ENCODE measurements at places on chromosomes 2 and 18. TPM values are rescaled to one million over a fixed set of nuclear protein-coding genes. Genes with fewer than 3 reads are reported as not detected.

GRCh38 chr2:202064171-202064880 is 8.7 kb upstream of the KIAA2012 start:
- DNase-seq: no peak

DNA sequence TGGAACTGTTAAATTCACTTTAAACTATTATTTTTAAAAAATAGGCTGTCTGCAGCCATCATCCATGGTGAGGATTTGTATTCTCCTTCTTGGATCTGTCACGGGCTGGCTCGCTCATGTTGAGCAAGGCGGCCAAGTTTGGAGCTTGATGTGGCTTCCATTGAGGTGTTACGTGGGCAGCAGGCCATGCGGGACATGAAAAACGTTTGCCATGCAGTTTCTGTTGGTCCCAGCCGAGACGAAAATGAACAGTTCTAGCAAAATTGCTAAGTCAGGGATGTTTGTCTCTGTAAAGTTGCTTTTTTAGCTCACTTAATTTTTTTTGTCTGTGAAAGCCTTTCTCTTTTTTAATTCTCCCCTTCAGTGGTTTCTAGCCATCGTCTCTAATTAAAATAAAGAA is 70.2 kb upstream of the MGAT5 start:
- no peak for DNase-seq

OTOS gene
- not detected for polyA plus RNA-seq

DNA sequence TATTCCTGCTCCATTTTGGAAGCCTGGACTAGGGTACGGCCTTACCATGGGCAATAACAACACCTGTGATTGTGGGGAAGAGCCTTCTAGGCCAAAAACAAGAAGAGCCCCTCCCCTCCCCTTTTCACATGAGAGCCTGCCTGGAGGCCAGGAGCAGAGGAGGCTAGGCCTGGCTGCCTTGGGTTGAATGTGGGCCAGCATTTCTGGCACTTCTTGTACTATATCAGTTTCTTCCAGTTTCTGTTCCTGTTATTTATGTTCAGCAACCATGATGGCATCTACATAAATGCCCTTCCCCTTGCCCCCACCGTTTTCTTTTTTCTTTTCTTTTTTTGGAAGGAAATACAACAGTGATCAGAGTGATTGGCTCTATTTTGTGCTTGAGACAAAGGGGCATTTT is 58.4 kb downstream of the KCTD18 start:
- no peak for DNase-seq

LANCL1 gene
- 22.1 TPM for polyA plus RNA-seq

GRCh38 chr2:193776988-193777387 is 1582.3 kb upstream of the TMEFF2 start:
- DNase-seq: no peak

- DNase-seq: peak; percentile 44
Measured at GRCh38 chr2:47905386-47906156, 727 bp downstream of the FBXO11 start.

- DNase-seq: peak; percentile 17
Measured at GRCh38 chr2:229910832-229911412, 10.9 kb downstream of the TRIP12 start.

DNA sequence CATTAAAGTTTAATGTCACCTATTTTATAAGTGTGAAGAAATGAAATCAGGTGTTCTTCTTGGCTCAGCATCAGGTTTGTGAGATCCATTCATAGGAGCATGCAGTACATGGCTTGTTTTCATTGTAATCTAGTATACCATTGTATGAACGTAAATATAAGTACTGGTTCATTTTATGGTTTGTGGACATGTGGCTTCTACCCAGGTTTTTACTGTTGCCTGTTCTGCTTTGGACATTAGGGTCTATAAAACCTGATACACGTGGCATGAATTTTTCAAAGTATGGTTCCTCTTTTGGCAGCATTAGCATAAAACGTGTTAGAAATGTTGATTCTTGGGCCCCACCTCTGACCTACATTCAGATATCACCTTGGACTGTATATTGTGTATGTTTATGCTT is 175.5 kb downstream of the PRPF40A start:
- no peak for DNase-seq

- peak; percentile 25 for DNase-seq
Measured at GRCh38 chr2:232367591-232368233, 10.8 kb upstream of the ALPP start.

DNA sequence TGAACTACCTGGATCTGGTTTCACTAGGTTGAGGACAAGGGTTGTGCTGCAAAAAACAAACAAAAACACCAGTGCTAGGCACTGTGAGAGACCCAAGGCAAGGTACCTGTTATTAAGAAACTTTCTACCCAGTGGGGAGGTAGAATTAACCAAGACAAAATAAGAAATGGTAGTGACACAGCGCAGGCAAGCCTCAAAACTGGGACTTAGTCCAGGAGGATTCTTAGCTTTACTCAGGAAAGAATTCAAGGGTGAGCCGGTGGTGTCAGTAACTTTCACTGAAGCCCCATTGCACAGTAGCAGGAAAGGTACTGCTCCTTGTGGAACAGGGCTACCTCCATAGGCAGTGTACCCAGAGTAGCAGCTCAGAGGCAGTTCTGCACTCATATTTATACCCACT is 131.6 kb downstream of the SCG2 start:
- no peak for DNase-seq

ACSL3 gene
- polyA plus RNA-seq: 27.7 TPM

DNA sequence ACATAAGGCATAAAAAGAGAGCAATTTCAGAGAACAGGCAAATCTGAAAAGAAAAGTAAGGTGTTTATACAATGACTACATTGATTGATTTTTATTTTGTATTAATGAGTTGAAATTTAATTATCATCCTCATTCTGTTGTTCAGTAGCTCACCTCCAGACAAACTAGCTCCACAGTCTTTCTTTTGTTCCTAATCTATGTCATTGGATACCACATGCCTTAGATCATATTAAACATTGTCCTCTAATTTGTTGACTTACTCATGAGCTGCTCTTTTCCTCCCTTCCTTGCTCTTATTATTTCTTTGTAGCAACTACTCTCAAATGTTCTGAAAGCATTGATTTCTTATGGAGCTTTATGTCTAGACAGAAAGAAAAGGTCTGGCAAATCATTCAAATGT is 185.5 kb upstream of the ZSWIM2 start:
- no peak for DNase-seq

FIGN gene
- not detected for polyA plus RNA-seq

DNA sequence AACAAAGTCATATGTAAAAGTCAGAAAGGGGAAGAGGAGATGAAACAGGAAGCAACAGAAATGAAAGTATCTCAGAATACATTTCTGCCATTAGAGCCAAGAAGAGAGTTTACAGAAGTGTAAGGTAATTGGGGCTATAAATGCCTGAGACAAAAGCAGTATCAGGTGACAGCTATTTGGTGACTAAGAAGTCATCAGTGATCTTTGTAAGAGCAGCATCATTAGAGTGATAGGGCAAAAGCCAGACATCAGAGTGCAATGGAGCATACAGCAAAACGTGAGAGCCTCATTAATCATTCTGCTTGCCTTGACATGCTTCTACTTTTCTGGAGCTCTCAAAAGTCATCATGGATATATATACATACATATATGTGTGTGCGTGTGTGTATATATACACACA is 804.7 kb upstream of the PIK3C3 start:
- no peak for DNase-seq

ABCG5 gene
- not detected for polyA plus RNA-seq

- no peak for DNase-seq
Measured at GRCh38 chr18:76445275-76445674, 49.8 kb downstream of the ZNF516 start.

DNA sequence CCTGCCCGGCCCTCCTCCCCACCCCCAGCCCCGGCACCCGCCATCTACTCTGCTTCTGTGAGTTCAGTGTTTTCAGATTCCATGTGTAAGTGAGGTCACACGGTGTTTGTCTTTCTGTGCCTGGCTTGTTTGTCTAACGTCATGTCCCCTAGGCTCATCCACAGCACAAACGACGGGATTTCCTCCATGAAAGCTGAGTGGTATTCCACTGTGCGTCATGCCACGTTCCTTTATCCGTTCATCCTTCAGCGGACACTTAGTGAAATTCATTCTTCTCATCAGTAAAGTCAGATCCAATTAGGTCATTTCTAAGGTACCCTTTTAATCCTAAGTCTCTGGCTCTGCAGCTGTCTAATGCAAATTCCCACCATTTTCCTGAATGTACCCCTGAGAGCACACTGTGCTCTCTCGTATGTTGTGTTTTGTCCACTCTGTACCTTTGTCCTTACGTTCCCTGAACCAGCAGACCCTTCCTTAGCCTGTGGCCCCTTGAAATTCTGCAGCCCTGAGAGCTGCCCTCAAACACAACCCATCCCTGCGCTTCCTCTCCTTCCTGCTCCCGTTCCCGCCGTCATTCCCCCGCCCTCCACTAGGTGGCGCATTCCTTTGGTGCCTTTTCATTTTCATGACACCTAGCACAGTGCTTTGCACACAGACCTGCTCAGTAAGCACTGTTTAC is 44.1 kb downstream of the TRAPPC12 start:
- peak; percentile 60 for DNase-seq

GRCh38 chr2:149536649-149537048 is 50.9 kb downstream of the MMADHC start:
- DNase-seq: no peak

DNA sequence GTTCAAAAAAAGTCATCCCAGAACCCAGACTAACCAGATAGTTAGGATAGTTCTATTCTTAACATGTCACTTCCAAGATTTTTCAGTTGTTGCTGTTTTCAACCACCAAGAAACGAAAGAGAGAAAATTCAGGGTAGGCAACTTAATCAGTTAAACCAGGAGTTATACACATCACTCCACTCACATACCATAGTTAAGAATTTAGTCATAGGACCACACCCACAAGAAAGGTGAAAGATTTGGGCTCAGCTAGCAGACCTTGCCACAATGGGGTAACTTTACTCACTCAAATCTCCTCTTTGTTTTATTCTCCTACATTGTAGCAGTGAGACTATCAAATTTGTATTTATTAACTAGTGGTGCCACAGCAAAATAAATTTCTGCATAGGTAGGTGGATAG is 473.6 kb downstream of the NUP35 start:
- no peak for DNase-seq

ANKMY1 gene
- 15.8 TPM for polyA plus RNA-seq

SIX3 gene
- polyA plus RNA-seq: not detected

GRCh38 chr2:5173876-5174535 is 518.2 kb upstream of the SOX11 start:
- DNase-seq: no peak

GRCh38 chr2:12448846-12449505 is 267.8 kb upstream of the TRIB2 start:
- no peak for DNase-seq

DNA sequence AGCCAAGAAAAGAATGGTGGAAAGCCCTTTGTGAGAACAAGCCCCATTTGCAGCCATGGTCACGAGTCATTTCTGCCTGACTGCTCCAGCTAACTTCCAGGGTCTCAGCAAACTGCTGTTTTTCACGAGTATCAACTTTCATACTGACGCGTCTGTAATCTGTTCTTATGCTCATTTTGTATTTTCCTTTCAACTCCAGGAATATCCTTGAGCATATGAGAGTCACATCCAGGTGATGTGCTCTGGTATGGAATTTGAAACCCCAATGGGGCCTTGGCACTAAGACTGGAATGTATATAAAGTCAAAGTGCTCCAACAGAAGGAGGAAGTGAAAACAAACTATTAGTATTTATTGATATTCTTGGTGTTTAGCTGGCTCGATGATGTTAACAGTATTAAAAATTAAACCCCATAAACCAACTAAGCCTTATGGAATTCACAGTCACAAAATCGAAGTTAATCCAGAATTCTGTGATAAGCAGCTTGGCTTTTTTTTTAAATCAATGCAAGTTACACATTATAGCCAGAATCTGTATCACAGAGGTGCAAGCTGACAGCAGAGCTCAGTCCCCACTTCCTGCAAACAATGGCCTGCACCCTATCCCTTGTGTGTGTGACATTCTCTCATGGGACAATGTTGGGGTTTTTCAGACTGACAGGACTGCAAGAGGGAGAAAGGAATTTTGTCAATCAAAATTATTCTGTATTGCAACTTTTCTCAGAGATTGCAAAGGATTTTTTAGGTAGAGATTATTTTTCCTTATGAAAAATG is 26.1 kb downstream of the SLC14A1 start:
- no peak for DNase-seq

- no peak for DNase-seq
Measured at GRCh38 chr18:47968006-47968676, 37.7 kb upstream of the SMAD2 start.

GRCh38 chr18:45121146-45121545 is 440.5 kb downstream of the SETBP1 start:
- DNase-seq: no peak

VIT gene
- 0.08 TPM for polyA plus RNA-seq

GRCh38 chr18:62778976-62779869 is 63.9 kb downstream of the PHLPP1 start:
- no peak for DNase-seq

DNA sequence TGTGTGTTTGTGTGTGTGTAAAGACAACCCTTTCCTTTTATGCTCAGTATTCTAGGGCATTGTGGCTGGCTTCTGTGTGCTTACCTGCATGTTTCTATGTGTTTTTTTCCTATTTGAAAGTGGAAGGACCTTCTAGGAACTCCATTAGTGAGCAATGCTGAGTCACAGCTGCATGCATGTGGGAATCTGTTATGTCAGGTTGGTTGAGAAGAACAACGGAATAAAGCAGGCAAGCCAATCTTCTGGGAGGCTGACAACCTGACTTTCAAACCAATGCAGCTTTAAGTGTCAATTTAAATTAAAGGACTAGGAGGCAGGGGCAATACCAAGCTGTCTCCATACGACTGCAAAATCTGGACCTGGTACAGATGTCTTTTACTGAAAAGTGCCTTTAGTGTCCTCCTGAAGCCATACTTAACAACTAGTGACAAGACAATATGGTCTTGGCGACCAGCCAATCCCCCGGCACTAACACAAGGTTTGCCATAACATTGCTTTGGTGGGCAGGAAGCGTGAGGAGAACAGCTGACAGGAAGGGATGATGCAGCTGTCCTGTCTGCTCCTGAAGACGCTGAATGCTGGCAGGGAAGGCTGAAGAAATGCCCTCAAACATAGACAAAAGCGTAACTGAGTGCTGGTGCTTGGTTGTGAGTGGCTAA is 514.7 kb upstream of the CDH7 start:
- DNase-seq: no peak

DNA sequence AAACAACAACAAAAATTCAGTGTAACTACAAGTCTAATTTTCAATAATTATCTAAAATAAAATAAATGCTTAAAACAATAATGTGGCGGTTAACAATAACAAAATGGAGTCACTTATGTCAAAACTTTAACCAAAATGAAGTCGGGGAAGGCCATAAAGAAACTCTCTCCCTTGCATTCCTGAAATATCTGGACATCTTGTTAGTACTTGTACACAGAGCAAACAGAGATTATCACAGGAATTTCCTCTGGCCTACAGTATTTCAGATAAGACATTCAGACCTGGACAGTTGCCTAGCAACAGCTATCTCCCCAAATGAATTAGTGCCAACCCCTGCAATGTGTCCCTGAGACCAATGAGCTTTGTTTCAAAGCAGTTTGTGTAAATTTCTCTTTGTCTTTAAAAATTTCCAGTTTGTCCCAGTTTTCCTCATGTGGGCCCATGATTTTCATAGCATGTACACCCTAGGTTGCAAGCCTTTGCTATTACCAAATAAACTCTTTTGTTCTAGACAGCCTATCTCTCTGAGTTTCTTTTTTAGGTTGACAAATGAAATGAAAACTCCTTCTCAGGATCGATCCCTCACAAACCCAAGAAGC is 68.6 kb downstream of the EXOC6B start:
- no peak for DNase-seq

- no peak for DNase-seq
Measured at GRCh38 chr2:136932700-136933099, 167.4 kb downstream of the THSD7B start.

HOXD10 gene
- polyA plus RNA-seq: not detected

FRZB gene
- not detected for polyA plus RNA-seq

CYRIA gene
- 6.3 TPM for polyA plus RNA-seq

All from CD8-positive, alpha-beta memory T cell (primary cell).